ENCODE measurements at places on chromosomes 5 and 9.

DNA sequence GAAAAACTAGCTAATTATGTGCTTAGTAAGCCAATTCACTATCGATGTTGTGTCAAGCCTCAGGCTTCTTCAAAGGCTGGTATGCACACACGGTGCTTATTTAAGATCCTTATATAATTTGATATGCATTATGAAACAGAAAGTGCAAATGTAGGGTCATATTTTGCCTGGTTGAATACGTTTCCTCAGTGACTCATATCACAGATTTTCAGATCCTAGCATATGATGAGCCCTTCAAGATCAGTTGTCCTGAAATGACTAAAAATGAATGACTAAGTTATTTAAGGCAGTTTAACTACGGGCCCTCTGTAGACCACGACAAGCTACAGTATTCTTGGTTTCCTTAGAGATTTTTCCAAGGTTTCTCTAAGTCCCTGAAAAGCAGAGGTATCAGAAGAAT, 778.3 kb downstream of the PRELID2 start:
- DNase-seq: no peak

DNA sequence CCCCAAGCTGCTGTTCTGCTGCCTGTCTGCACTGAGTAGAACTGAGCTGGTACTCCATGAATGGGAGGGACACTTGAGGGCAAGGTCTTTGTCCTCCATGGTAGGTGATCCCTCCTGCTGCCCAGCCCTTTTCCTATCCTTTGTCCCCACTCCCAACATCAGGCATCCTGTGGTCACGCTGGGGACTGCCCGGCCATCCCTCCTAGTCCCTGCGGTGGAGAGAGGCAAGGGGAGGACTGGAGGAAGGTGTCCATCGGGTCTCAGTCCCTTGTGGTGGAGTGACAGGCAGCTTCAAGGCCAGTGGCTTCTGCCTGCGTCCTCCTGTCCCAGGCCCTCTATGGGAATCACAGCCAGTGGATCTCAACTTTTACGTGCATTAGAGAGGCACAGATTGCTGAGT, 25.9 kb downstream of the ROR2 start:
- no peak for DNase-seq

DNA sequence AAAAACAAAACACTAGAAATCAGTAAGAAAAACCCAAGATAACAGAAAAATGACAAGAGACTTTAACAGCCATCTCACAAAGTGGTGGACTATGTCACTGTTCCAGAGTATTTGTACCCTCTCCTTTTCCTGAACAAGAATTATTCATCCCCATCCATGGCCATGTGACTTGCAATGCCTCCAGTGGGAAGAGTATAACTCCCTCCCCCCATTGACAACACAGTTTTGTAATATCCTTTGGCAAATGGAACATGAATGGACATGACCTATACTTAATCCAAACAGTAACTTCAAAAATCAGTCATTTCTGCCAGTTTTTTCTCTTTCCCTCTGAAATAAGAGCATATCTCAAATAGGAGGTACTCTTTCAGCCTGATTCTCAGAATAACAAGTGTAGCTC, 33.9 kb downstream of the PTBP3 start:
- no peak for DNase-seq

- no peak for DNase-seq
Observed at GRCh38 chr5:99025298-99026045, 96.7 kb upstream of the CHD1 start.

GRCh38 chr5:127343866-127344265, 53.3 kb downstream of the MEGF10 start:
- DNase-seq: no peak

GRCh38 chr5:124352312-124352711, 394.1 kb downstream of the ZNF608 start:
- DNase-seq: no peak

DNA sequence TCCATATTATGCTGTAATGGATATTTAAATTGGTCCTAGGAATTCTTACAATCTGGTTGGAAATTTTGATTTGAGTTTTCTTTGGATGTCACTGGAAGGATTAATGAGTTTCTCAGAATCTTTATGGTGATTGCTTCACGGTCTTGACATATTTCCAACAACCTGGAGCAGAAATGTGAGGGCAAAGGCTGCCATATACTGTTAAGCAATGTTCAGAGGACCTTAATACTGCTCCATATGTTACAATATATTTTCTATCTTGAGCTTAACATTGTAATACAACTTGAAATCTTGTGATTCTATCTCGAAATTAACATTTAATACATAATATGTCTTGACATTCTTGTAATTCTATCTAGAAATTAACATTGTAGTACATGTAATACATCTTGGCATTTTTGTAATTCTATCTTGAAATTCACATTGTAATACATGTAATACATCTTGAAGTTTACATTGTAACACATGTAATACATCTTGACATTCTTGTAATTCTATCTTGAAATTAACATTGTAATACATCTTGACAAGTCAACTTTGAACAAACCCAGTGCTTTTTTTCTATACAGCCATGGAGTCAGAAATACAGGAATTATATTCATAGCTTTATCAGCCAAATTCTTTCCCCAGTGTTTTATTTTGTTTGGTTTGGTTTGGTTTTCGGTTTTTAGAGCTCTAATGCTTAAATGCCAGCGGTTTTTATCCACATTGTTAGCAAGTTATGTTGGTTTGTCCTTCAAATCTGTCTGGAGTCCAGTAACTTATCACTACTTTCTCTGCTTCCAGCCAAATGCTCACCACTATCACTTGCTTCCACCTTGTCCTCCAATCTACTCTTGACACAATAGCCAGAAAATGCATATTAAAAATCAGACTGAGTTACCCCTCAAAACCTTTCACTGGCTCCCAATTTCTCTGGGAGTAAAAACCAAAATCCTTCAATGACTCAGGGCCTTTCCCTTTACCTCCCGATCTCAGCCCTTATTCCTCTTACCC, 3.0 kb upstream of the TUT7 start:
- no peak for DNase-seq

GRCh38 chr5:25027061-25027460, 382.3 kb upstream of the CDH10 start:
- no peak for DNase-seq

DNA sequence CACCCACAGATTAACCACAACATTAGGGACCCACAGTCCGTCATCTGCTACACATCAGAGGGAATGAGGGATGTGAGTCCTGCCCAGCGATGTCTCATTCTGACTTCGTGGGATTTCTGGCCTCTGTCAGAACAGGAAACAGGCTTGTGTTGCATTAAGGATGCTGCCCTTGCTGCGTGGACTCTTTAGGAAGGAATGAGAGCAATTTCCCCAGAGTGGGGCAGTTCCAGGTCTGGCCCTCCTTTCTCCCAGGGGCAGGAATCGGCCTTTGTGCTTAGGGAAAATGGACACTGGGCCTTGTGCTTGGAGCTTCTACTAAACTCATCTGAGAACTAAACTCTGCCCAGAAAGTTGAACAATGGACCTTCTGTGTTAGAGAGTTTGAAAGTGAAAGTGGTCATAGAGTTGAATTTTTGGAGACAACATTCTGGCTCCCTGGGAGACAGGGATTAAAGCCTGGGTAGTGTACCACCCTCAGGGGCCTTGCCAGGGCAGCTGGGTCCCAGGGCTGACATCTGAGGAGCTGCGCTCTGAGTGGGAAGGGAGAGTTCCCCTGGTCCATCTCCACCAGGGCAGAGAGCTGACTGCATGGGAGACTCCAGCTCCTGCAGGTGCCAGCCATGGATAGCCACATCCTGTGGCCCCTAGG, 37.8 kb upstream of the S1PR3 start:
- DNase-seq: no peak

DNA sequence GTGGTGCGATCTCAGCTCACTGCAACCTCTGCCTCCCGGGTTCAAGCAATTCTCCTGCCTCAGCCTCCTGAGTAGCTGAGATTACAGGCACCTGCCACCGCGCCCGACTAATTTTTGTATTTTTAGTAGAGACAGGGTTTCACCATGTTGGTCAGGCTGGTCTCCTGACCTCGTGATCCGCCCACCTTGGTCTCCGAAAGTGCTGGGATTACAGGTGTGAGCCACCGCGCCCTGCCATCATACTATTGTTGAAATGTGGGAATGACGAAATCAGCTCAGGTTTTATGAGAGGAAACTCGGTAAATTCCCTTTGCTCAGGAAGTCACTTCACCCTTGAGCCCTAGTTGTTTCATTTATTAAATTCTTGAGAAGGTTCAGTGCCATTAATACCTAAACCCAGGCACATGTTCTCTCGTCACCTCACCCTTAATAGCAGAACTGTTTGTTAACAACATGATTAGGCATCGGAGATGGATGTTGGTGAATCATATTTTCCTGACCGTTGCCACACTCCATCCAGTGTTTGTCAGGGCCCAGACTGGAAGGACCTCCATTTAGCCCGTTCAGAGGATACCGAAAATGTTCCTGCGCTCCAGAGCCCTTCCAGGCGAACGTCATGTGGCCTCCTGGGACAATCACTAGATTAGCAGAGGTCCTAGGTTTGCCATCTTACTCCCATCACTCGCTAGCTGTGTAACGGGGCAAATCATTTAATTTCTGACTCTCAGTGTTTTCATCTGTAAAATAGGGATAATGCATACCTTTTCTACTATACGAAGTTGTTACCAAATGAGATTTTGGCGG, 20.0 kb upstream of the CREBRF start:
- DNase-seq: no peak

DNA sequence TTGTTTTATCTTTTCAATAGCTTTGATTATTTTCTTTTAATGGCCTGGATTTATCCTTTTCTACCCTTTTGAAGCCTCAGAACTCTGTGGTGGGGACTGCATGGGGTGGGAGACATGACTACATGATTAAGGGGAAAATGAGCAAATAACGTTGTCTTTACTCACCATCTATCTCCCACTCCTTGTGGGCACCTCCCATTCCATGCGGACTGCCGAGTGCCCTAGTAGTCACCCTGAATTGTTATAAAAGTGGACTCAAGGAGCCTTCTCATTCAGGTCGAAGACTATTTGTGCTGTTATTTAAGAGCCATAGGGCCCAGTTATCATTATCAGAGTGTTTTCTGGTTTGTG, 281.8 kb downstream of the MLLT3 start:
- no peak for DNase-seq

DNA sequence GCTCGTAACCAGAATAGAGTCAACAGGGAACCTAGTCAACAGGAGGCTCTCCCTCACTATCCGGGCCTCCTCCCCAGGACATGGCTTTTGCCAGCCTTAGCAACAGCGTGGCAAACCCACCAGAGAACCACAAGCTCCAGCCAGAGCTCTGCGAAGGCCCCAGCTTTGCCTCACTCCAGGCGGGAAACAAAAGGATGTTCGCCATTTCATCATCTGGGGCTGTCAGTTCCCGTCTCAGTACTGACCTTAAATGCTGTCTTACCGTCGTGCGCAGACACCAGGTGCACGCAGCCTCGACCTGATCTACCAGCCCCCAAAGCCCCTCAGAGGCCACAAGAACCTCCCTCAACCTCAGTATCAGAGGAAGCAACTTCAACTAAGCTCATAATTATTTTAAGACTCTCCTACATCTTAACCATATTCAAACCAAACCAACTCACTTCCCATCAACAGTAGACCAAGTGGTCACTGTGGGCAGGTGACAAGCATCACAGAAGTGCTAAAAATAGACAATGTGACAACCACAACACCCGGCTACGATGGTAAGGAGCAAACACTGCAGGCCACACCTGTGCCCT, 71.4 kb downstream of the SEMA4D start:
- no peak for DNase-seq

DNA sequence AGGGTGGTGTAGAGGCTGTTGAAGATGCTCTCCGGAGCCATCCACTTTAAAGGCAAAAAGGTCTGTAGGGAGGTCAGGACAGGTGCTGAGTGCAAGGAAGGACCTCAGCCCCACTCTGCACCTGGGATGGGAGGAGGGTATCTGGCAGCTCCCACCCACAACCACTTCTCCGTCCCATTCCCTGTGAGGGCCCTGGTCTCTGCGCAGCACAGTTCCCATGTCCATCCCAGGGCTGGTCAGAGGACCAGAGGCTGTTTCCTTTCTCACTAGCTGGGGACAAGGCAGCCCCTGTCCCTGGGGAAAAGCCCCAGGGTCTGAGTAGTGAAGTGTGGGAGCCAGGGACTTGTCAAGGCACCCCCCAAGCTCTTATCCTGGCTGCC, 33.7 kb upstream of the CSF1R start:
- no peak for DNase-seq

GRCh38 chr5:150211156-150212030, 21.5 kb downstream of the SLC6A7 start:
- no peak for DNase-seq

DNA sequence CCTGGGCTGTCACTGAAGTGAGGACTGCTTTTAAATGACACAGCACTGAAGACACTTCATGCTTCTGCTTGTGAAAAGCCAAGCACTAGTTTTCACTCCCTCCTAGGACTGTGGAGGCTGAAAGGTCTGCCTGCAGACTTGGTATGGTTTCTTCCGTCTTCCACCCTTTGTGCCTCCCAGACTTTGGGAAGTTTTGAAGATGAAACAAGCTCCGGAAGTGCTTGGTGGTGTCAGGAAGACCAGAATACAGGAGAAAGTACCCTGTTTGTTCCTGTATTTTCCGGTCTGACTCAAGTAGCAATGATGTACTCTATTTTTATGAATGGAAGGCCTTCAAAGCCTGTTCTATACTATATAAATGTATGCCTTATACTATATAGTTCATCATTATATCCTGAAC, 222.7 kb downstream of the PDZD2 start:
- no peak for DNase-seq

DNA sequence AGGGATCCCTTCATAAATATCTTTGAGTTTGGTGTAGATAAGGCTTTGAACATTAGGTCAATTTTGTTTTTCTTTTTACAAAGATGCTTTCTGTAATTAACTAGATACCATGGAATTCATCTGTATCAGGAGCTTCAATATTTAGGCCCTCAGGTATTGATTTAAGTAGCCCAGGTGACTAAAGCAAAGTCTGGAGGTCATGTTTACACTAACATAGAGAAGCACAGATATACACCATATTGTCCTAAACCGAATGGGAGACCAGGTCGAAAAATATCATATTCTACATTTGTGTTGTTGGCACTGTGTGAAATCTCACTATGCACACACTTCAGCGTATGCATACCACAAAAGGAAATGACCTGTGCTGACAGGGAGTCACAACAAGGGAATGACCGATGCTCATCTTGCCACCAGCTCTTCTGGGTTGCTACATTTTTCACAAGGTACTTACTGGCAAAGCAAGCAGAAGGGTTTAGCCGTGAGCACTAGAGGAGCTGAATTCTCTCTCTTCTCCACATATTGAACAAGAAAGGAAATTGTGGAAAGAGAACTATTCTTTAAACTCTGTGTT, 98.5 kb upstream of the IL7R start:
- no peak for DNase-seq

GRCh38 chr9:125484350-125485282, 222.4 kb downstream of the MAPKAP1 start:
- no peak for DNase-seq

- DNase-seq: no peak
Observed at GRCh38 chr5:137808503-137809135, 54.5 kb upstream of the HNRNPA0 start.

- DNase-seq: no peak
Observed at GRCh38 chr5:141603923-141604717, 14.7 kb downstream of the DIAPH1 start.

DNA sequence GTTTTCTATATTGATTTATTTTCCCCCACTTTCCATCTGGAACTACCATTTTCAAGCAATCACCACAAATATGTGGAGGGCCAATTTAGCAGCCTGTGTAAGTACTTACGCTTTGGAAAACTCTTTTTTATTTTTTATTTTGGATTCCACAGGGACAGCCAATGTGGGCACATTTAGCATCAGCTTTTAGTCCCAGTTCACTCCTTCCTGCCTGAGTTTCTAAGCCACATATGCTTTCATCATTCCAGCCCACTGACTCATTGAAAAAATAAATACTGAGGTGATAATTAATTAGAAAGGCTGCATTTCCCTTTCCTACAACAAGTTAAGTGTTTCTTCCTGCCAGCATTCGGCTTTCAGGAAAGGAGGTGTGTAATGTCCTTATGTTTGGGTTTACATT, 76.8 kb downstream of the TMEM167A start:
- no peak for DNase-seq
